ENCODE measurements at places on chromosomes 3 and 15.

- no peak for DNase-seq
These were observed 28.5 kb downstream of the SHC4 start for GRCh38 chr15:48935236-48935635.

DNA sequence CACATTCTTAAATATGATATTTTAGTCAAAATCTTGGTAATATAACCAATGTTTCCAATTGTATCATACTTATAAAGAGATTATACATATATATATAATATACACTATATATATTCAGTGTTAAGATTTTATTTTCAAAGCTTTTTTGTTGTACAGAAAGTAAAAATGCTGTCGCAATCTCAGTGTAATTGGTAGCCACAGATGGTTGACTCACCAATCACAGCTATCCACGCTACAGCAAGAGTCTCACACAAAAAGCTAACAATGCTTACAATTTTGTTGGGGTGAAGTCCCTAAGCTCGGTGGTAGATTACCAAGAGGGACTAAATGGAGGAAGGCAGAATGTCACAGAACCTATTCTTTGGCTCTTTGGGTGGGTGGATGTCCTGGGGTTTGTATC is 16.9 kb upstream of the CFAP161 start:
- DNase-seq = no peak

DNA sequence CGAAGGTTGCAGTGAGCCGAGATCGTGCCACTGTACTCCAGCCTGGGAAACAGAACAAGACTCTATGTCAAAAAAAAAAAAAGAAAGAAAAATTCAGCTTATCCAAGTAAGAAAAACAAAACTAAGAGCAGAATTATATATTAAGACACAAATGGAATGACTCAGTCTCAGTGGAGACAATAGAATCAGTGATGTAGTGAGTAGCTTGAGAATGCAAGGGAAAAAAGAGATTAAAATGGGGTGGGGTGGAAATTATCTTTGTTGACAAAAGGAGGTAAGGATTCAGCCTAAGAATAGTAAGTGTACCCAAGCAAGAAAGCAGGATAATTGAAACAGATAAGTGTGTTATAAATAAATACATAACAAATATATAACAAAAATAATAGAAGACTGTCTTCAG is 70.7 kb downstream of the BLM start:
- no peak for DNase-seq

- no peak for DNase-seq
These were observed 10.9 kb upstream of the NCKIPSD start for GRCh38 chr3:48696601-48697000.

Data from NT2/D1 (cell line).